K562 (cell line): ENCODE measurements at places on chromosomes 2 and 18. TPM values are rescaled to one million over a fixed set of nuclear protein-coding genes. Genes with fewer than 3 reads are reported as not detected.

ACOXL gene
- polyA plus RNA-seq = not detected in 2 replicates

FEV gene
- 0.78 and 1.7 TPM in 2 replicates for polyA plus RNA-seq

CD207 gene
- polyA plus RNA-seq = not detected in 2 replicates

TTC39C gene
- polyA plus RNA-seq = 0.13 TPM in 1 of 2 replicates, not detected in the other

CCDC85A gene
- 0.03 TPM in 1 of 2 replicates, not detected in the other for polyA plus RNA-seq

CEP68 gene
- polyA plus RNA-seq = 5.2 and 8.7 TPM in 2 replicates

PPP1R1C gene
- polyA plus RNA-seq = 0.09 TPM in 1 of 2 replicates, not detected in the other

TXNDC2 gene
- polyA plus RNA-seq = 1.4 and 2.5 TPM in 2 replicates

CDK15 gene
- not detected in 2 replicates for polyA plus RNA-seq

SDC1 gene
- 1.1 and 1.8 TPM in 2 replicates for polyA plus RNA-seq

LONRF2 gene
- 2.7 and 3.0 TPM in 2 replicates for polyA plus RNA-seq

ANKRD53 gene
- polyA plus RNA-seq = not detected in 2 replicates

RNF152 gene
- polyA plus RNA-seq = 0.05 TPM in 1 of 2 replicates, not detected in the other

GLI2 gene
- polyA plus RNA-seq = not detected in 2 replicates

ARHGEF4 gene
- not detected in 2 replicates for polyA plus RNA-seq

CHAC2 gene
- 11.5 and 13.5 TPM in 2 replicates for polyA plus RNA-seq

SP140 gene
- polyA plus RNA-seq = 0.19 and 1.1 TPM in 2 replicates

CAPN14 gene
- not detected in 2 replicates for polyA plus RNA-seq

HOXD10 gene
- not detected in 2 replicates for polyA plus RNA-seq

ALLC gene
- not detected in 2 replicates for polyA plus RNA-seq

IL36G gene
- not detected in 2 replicates for polyA plus RNA-seq

DARS1 gene
- 89.7 and 98.0 TPM in 2 replicates for polyA plus RNA-seq

SNTG2 gene
- not detected in 2 replicates for polyA plus RNA-seq

LRRC30 gene
- polyA plus RNA-seq = not detected in 2 replicates

LMAN1 gene
- 48.6 and 50.2 TPM in 2 replicates for polyA plus RNA-seq

SATB2 gene
- 12.8 and 14.4 TPM in 2 replicates for polyA plus RNA-seq

CYS1 gene
- 0.13 TPM in 1 of 2 replicates, not detected in the other for polyA plus RNA-seq

CABYR gene
- not detected in 2 replicates for polyA plus RNA-seq

C2orf15 gene
- not detected in 2 replicates for polyA plus RNA-seq

NOL4 gene
- polyA plus RNA-seq = not detected in 2 replicates

CPLX4 gene
- not detected in 2 replicates for polyA plus RNA-seq

CCDC141 gene
- not detected in 2 replicates for polyA plus RNA-seq

CAVIN2 gene
- 63.4 and 69.0 TPM in 2 replicates for polyA plus RNA-seq

HOXD12 gene
- polyA plus RNA-seq = not detected in 2 replicates

CEP192 gene
- polyA plus RNA-seq = 30.9 and 34.9 TPM in 2 replicates

ADCY3 gene
- polyA plus RNA-seq = 40.9 and 47.0 TPM in 2 replicates

UGT1A6 gene
- not detected in 2 replicates for polyA plus RNA-seq

MDH1B gene
- polyA plus RNA-seq = 0.16 TPM in 1 of 2 replicates, not detected in the other

HOXD3 gene
- not detected in 2 replicates for polyA plus RNA-seq

AKAIN1 gene
- not detected in 2 replicates for polyA plus RNA-seq

GREB1 gene
- polyA plus RNA-seq = 0.58 and 0.86 TPM in 2 replicates

RAB12 gene
- 15.2 and 18.3 TPM in 2 replicates for polyA plus RNA-seq

ANKRD36C gene
- 6.4 and 8.4 TPM in 2 replicates for polyA plus RNA-seq
